ENCODE measurements at places on chromosomes 11 and 22.
A peak's percentile ranks its signal among the peaks of the same experiment; 100 is the strongest.

DNA sequence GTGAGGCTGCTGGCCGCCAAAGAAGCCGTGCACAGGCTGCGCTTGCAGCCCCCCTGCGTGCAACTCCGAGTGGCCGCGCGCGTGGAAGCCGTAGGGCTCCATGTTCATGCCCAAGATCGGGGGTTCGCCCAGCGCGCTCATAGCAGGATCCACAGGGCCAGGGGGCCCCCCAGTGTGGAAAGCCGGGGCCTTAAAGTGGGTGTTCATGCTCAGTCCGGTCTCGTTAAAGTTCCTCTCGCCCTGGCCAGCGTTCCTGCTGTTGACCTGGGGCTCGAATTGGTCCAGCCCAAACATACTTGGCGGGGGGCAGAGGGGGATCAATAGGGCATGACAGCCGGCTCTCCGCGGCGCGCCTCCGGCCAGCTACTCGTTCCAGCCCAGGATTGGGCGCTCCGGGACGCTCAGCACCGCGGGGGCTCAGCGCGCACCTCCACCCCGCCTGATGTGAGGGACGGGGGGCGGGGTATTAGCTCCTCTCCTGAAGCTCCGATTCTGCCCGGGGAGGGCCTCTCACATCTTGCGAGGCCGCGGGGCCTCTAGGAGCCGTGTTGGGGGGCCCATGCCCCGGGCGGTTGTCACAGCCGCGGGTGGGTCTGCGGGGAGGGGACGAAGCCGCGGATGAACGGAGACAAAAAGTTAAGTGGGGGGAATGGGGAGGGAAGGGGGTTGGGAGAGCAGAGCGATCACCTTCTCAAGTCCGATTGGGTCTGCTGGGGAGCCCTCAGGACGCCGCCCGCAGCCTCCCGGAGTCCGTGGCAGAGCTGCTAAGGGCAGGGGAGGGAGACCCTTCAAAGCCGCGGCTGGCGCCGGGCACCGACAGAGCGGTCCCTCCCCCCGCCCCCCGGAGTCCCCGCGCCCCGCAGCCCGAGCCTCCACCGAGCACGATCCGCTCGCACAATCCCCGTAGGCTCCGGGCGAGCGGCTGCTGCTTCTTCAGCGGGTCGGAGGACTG lies 1.0 kb downstream of the MN1 start:
- no peak for DNase-seq

DNA sequence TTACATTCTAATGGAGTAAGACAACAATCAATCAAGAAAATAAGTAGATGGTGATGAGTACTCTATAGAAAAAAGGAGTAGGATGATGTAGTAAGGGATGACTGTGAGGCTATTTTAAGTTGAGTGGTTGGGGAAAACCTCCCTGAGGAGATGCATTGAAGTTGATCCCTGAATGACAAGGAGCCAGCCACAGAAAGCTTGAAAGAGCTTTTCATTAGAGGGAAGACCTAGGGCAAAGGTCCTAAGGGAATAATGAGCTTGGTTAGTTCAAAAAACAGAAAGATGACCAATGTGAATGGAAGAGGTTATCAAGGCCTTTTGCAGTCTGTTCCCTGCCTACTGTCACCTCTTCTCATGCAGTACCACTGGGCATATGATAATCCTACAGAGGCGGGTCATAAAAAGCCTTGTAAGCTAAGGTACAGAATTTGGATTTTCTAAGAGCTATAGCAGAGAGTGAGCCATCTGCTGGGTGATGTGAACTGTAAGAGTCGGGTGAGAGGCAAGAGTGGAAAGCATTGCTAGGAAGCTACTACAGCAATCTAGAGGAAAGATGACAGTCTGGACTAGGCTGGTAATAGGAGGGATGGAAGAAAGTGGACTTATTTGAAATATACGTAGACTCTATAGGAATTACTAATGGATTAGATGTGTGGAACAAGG lies 3.1 kb downstream of the PPP2R1B start:
- DNase-seq, result peak; percentile 9

GRCh38 chr11:68859123-68859522 lies 17.4 kb upstream of the CPT1A start:
- no peak for DNase-seq

- no peak for DNase-seq
Observed at GRCh38 chr11:99366546-99366945, 345.8 kb downstream of the CNTN5 start.

GRCh38 chr11:91932151-91932821 lies 292.3 kb upstream of the FAT3 start:
- no peak for DNase-seq

DNA sequence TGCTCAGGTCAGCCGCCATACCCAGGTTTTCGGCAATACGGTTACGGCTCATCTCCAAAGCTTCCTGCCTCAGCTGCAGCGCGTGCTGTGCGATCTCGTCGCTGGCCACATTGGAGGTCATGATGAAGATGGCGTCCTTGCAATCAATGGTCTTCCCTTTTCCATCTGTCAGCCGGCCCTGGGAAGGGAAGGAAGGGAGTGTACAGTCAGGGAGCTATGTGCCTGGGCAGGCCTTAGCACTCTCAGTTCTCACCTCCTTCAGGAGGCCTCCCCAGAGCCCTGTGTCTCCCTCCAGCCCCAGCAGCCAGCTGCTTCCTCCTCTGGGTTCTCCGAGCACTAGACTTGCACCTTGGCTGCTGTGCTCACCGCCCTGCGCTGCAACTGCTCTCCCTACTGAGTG lies 51.5 kb upstream of the PHOX2A start:
- DNase-seq, result no peak

DNA sequence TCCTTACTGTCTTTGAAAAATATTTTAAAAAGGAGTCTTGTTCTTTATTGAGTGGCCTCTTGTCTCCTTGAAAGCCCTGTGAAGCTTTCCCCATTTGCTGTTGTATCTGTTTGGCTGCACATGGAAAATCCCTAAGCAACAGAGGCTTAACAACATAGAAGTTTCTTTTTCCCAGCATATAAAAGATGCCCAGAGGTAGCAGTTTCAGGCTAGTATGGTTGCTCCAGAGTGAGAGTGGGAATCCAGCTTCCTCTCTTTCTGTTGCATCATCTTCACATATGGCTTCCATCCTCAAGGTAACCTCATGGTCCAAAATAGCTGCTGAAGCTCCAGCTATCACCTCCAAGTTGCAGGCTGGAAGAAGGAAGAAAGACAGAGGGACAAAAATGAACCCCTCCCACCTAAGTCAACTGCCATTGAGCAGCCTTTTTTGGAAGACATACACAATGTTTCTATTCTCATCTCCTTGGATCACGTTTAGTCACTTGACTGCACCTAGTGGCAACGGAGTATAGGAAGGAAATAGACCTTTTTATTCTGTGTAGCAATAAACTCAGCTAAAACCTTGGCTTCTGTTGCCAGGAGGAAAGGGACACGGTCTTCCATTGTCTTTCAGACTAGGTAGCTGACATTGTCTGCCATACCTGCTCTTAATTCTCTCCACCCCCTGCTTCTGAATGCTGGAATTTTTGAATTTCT lies 5.3 kb downstream of the CSF2RB start:
- DNase-seq, result no peak

DNA sequence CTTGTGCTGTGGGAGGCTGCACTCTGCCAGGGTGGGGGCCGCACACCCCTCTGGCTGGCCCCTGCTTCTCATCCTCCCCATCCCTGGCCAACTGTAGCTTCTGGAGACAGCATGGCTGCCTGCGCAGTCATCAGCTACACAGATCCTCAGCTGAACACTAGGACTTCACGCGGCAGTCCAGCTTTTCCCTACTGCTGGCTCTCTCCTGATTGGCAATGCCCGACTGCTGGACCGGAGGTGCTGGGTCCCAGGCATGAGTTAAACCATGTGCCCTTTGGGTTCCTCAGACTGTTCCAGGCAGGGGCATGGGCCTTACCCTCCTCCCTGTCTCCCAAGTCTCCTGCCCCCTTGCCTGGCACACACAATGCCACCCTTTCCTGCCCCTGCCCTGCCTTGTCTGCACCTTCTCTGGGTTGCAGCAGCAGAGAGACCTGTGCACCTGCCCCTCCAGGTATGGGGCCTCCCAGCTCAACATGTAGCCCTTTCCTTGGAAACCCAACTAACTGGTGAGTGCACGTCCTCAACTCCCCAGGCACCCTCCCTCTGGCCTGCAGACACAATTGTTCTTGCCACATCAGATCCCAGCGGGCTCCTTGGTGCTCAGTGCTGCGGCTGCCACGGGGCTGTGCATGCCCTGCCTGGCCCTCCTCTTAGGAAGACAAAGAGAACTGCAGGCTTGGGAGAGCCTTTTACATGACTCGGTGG lies 1039.2 kb downstream of the TBC1D22A start:
- DNase-seq, result no peak

DNA sequence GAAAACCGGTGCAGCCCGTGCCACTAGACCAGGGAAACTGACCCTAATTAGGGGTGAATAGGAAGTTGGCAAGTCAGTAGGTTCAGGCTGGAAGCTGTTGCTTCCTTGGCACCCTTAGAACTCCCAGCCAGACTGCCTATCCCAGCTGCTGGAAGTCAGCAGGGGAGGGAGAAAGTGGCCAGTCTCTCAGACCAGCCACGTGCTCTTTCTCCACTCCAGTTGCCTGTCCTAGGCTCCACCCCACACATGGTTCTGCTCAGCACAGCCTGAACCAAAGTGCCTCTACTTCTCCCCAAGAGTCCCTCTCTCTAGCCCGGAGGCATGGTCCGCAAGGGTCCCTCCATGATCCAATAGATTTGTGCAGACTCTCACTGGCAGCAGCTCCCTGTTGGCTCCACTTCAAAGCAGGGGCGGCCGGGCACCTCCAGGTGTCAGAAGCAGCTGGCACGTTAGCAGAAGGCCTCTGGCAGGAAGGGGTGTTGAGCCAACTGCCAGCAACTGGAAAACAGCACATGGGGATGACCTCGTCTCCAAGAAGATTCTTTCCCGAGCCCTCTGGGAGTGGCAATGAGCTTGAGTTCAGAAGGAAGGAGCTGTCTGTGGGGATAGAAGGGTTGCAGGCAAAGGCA lies 27.7 kb downstream of the ARFGAP2 start:
- peak; percentile 43 for DNase-seq

Measured in LHCN-M2 (cell line).